ENCODE measurements at places on chromosomes 6 and 20.

- DNase-seq: peak; percentile 73
These were observed 55.7 kb upstream of the TNFAIP3 start for GRCh38 chr6:137811121-137811915.

DNA sequence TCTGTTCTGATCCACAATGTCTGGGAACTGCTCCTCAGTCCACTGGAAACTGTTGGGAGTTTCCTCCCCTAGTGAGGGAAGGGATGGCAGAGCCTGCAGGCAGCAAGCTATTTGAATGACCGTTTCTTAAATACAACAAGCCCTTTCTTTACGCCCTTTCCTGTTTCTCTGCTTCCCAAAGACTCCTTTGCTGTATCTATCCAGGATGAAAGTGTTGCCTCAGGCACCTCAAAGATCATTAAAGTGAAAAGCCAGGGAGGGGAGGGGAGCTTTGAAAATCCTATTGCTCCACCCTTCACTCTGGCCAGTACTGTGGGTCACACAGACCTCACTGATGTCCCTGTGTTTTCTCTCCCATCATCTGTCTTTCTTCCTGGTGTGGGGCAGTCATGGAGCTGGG is 213.1 kb downstream of the RNF144B start:
- DNase-seq: no peak

DNA sequence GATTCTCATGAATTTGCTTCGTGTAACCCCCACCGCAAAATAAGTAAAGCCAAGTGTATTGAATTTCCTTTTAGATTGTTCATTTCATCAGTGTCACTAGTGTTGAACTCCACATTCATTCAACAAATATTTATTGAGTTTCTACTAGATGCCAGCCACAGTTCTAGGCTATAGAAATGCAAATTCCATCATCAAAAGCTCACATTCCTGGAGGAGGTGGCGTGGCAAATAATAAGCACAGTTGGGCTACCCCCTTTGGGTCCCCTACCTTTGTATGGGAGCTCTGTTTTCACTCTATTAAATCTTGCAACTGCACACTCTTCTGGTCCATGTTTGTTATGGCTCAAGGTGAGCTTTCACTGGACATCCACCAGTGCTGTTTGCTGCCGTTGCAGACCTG is 12.7 kb upstream of the ME1 start:
- no peak for DNase-seq

GRCh38 chr6:161259302-161259701 is 14.6 kb downstream of the AGPAT4 start:
- DNase-seq: no peak

DNA sequence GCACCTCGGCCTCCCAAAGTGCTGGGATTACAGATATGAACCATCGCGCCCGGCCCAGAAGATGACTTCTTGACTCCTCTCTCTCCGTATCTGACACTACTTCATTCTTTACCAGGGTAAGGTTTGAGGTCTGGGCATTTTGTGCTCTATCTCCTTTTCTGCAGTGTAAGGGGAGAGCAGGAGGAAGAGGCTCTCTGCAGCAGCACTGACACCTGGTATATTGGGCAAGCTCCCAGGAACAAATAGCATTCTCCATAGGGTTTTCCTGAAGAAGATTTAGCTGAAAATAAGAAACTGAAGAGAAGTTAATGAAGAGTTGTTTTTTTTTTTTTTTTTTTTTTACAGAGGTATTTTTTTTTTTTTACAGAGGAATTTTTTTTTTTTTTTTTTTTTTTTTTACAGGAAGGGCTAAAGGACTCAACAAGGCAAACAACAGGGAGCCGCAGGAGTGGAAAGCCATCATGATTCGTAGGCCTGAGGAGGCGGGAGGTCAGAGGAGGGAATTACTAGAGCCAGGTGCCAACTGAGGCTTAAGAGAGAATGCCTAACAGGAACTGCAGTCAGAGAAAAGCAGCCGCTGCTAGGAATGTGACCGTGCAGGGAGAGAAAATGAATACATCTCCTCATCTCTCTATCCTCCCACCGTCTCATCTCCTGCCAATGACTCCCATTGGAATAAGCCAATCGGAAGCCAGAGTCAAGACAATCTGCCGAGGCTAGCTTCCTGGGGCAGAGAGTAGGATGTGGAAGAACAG is 34.7 kb upstream of the ADGRF4 start:
- DNase-seq: no peak

- no peak for DNase-seq
These were observed 271.6 kb downstream of the FARS2 start for GRCh38 chr6:5532941-5533340.

DNA sequence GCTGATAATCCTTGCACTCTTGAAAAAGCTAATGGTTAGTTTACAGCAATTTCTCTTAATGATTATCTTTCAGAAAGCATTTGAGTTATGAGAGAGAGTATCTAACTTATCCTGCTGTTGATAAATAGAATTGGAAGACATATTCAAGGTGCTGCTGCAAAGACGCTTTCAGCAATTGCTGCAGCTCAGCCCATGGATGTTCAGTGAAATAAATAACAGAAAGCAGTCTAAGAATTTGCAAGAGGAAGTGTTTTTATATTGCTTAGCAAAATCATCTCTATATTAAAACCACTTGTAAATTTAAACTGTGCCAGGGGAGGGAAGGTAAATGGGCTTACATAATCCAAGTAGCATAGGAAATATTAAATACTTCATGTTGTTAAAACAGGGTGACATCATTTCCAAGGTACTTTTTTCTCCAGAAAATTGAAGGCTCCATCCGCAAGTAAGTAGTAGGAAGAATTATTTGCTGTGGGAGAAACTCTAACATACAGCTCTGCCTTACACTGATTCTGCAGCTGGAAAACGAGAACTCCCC is 188.5 kb downstream of the ADAT2 start:
- DNase-seq: no peak

DNA sequence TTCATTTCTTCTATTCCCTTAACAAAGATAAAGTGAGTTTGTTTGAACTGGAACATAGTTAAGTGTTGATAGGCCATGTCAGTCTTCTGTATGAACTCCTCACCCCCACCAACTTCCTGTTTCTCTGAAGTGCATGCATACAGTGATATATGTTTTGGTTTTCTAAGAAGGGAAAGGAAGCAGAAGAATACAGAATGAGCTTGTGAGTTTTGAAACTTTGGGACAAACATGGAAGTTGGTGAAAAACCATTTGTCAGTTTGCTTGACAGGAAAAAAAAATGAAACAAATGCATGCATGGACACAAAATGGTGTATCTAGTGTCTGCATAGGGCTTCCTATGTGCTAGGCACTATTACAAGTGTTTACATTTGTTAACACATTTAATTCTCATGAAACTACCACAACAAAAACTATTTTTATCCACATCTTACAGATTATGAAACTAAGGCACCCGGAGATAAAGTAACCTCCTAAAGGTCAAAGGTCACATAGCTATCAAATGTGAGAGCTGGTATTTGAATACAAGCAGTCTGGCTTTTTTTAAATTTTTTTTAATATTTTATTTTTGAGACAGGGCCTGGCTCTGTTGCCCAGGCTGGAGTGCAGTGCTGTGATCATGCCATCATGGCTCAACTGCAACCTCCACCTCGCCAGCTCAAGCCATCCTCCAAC is 105.9 kb downstream of the ADGRB3 start:
- DNase-seq: no peak

DNA sequence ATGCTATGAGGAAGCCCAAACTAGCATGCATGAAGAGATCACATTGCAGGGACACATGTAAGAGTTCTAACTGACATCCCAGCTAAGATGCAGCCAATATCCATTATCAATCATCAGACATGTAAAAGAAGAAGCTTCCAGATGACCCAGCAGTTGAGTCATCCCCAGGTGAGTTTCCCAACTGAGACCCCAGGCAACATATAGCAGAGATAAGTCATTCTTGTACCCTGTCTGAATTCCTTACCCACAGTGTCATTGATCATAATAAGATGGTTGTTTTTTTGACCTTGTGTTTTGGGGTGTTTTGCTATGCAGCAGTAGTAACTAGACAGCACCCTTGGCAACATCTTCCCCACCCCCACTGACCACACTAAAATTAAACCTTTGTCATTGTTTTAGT is 18.9 kb downstream of the SIRPD start:
- DNase-seq: no peak

- DNase-seq: no peak
These were observed 47.0 kb upstream of the DST start for GRCh38 chr6:56689663-56690062.

GRCh38 chr6:2857580-2858337 is 16.1 kb upstream of the SERPINB1 start:
- peak; percentile 78 for DNase-seq

GRCh38 chr20:50415021-50415515 is 95.1 kb upstream of the PTPN1 start:
- no peak for DNase-seq

GRCh38 chr6:42368181-42368580 is 83.5 kb downstream of the TRERF1 start:
- DNase-seq: peak; percentile 50

DNA sequence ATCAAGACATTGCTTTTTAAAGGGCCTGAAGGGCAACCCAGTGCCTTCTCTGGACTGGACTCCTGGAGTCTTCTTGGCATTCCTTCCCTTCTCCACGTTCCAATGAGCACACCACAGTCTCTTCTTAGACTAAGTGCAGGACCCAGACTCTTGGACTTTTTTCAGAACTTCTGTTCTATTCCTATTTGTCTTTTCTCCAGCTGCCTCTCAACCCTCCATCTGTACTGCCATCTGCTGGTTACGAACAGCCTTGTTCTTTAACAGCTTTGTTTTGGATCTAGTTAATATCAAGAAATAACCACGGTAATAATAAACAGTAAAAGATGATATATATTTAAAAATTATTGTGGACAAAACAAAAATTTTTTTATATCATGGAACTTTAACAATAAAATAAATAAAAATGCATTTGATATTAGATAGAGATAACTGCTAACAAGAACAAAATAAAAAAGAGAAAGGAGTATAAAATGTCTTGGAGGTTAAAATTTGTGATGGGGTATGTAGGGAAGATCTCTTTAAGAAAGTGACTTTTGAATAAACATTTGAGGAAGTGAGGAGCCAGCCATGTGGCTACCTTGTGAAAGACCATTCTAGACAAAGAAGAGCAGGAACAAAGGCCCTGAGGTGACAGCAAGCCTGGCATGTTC is 105.1 kb upstream of the HCRTR2 start:
- no peak for DNase-seq

- peak; percentile 10 for DNase-seq
These were observed 40.9 kb downstream of the ALDH8A1 start for GRCh38 chr6:134908906-134909516.

DNA sequence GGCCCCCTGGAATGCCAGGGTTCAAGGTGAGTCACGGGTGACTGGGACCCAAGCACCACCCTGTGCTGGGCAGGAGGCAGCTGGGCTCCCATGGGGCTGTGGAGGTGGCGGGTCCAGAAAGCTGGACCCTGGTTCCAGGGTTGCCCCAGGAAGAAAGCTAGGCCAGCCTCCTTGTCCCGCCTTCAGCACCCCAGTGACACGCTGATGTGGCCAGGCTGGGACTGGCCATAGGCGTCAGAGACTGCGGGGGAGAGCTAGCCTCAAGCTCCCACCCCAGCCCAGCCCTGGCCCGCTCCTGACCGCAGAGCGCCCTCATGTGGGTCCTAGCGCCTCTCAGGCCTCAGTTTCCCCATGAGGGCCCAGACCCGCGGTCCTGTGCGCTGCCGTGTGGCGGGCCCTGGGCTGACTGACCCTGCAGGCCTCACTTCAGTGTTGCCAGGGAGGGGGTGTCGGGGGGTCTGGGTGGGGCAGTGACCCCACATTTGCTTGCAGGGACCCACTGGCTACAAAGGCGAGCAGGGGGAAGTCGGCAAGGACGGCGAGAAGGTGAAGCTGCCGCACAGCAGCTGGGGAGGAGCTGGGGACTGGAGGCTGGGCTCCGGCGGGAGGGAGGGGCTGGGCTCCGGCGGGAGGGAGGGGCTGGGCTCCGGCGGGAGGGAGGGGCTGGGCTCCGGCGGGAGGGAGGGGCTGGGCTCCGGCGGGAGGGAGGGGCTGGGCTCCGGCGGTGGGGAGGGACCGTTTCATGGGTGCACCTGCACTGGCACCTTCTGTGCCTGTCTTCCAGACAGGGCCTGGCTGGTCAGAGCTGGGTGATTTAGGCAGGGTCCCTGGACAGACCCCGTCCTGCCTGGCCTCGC is 7.9 kb downstream of the COL9A3 start:
- no peak for DNase-seq

DNA sequence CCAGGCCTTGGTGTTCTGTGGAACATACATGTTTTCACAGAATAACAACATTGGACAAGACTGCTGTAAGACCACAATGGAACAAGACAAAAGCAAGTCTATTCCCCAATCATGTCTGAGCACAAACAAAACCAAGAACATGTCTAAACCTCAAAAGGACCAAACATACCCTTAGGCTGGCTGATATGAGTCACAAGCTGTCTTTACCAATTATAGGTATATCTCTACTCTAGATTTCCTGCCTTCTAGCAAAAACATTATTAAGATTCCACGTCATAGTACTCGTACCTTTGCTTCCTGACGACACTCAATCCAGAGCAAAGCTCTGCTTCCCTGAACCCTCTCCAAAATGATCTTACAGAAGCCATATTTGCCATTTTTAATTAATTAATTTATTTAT is 15.4 kb upstream of the L3MBTL1 start:
- DNase-seq: no peak

All from stimulated activated CD4-positive, alpha-beta T cell treated with anti-CD3 and anti-CD28 coated beads, Interleukin-15, amount 100 ng/mL, for 48 hours (primary cell).